ENCODE measurements at places on chromosomes 7 and 10.

DNA sequence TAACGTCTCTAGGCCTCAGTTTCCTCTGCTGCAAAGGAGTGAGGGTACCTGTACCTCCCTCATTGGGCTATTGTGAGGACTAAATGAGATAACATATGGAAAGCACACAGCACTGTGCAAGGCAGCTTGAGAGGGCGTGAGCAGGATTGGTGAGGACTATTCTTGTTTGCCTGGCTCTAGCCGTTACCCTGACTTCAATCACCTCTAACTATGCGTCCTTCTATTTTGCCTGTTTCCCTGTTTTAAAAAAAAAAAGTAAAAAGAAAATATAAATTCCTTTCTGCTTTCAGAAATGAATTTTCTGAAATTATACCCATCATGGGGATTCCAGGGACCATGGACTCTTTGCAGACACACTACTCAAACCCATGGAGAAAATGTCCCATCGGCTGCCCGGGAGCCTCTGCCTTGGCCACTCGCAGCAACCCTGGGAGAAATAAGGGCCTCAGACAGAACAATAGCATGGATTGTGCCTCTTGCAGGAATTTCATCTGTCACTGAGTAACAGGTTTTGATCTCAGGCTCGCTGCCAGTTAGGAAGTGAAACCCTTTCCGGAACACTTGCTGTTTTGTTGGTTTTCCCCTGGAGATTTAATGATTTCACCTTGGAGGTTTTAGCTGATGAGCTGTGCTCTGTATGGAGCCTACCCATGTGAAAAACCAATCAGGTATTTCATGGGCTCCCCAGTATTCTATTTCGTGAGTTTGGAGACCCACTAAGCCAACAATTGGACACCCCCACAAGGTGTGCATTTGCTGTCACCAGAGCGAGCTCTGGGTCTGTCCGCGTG is 55.6 kb downstream of the STEAP1B start:
- DNase-seq: no peak

DNA sequence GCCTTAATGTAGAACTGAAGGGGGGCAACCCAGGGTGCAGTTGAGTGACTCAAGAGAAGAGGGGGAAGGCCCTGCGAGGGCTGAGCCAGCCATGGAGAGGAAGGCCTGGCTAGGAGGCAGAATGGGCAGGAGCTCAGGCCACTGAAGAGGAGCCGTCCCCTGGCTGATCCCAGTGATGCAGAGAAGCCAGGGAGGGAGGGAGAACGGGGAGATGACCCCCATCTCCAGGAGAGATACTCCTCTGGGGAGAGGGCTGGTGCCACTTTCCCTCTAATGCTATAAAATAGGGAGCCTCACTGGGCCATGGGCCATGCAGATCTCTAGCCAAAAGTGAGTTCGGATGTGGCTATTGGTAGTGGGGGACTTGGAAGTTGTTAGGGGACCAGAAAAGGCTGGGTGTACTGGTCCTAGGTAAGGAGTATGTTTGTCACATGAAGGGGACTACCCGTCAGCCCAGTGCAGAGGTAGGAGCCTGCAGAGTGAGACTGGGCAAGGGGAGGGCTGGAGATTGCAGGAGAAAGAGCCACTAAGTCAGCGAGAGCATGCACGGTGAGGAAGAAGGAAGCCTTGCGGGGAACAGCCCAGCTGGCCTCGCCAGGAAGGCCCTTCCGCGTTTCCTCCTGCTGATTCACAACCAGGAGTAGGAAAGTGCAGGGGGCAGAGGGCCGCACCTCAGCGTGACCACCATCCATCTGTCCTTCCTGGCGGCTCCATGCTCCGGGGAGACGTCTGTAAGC is 347.6 kb downstream of the TCERG1L start:
- no peak for DNase-seq

- no peak for DNase-seq
Measured at GRCh38 chr10:53223851-53224250, 451.3 kb upstream of the MBL2 start.

DNA sequence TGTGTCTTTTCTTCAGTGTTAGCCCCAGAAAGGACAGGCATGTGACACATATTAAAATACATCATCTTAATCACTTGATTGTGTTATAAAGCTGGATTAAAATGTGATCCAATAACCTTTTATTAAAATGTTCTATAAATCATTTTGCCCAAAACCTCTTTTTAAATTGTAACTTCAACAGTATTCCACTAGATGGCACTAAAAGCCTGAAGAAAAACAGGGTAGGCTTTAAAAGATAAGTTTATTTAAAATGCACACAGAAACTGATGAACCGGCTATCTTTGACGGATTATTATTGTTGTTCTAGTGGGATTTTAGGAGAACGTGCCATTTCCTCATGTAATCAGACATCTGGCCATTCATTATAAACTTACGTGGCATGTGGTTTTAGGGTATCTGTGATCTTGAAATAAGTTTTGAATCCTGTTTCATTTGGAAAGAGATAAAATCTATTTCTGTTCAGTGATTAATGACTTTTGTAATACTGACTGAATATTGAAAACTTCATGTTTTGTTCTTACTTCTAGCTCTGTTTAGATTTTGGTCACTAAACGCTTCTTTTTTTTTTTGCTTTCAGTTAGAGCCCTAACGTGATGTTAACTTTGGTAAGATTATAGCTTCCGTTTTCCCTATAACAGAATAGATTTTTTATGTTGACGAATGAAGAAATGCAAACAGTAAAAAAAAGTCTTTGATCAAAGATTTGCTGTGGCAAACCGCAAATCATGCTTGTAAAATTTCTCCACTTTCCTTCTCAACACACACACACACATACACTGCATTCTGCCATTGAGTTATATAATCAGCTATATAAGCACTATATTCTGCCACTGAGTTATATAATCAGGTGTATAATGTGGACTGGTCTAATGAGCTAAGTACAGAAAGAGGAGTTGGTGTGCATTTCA is 13.6 kb downstream of the VPS50 start:
- DNase-seq: peak; percentile 22

DNA sequence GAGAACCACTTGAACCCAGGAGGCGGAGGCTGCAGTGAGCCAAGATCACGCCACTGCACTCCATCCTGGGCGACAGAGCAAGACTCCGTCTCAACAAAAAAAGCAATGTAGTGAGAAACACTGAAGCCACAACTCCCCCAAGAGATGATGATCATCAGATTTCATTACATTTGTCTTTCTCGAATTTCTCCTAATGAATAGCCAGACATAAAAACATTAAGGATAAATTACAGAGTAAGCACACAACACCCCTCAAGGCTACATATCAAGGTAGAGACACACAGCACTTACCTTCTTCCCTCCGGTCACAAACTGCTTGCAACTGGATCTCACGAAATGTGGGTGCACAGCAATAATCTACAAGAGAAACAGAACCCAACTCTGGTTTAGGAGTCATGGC is 91.5 kb downstream of the VPS41 start:
- DNase-seq: no peak

DNA sequence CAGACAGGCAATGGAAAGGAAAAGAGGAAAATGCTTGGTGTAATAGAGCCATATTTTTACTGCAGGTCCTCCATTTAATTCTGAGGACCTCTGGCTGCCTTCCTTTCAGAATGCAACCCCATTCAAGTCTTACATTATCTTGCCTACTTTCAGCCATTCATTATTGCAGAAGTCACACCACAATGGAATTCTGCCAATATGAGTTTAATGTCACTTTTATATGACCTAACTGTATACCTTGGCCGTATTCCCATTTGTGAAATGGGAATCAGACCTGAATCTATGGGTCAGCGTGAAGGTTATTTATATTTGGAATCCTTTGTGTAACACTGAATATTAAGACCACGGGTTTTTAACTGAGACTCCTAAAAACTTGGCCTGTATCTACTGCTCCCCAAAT is 241.7 kb upstream of the AOAH start:
- no peak for DNase-seq

DNA sequence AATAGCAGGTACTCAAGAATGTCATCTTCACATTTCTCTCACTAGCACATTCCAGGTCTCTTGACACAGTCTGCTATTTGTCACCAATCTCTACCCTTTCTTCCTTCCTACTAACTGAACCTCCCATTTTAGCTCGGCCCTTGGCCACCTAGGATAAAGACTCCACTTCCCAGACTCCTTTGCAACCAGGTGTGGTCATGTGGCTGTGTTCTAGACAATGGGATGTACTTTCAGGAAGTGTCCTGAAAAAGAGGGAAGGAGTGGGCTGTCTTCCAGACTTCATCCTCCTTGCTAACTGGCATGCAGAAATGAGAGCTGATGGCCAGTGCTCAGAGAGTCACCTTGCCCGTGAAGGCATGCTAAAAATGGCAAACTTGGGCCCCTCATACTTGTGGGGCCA is 139.2 kb downstream of the AMPH start:
- no peak for DNase-seq

GRCh38 chr10:106958589-106959361 is 205.7 kb downstream of the SORCS1 start:
- DNase-seq: no peak

DNA sequence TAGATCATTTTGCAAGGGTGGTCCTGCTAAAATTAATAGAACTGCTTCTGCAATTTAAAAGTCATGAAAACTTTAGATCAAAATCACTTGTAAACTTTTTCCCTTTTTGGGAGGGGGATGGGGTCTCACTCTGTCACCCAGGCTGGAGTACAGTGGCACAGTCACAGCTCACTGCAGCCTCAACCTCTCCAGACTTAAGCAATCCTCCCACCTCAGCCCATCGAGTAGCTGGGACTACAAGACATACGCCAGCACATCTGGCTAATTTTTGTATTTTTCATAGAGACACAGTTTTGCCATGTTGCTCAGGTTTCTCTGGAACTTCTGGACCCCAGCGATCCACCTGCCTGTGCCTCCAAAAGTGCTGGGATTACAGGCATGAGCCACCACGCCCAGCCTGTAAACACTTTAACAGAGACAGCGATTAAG is 79.7 kb downstream of the LRRC17 start:
- no peak for DNase-seq

GRCh38 chr10:491667-492424 is 197.6 kb downstream of the DIP2C start:
- no peak for DNase-seq

GRCh38 chr7:136056651-136057231 is 79.6 kb upstream of the MTPN start:
- DNase-seq: no peak

- peak; percentile 29 for DNase-seq
Measured at GRCh38 chr7:114502454-114503254, 88.0 kb downstream of the FOXP2 start.

DNA sequence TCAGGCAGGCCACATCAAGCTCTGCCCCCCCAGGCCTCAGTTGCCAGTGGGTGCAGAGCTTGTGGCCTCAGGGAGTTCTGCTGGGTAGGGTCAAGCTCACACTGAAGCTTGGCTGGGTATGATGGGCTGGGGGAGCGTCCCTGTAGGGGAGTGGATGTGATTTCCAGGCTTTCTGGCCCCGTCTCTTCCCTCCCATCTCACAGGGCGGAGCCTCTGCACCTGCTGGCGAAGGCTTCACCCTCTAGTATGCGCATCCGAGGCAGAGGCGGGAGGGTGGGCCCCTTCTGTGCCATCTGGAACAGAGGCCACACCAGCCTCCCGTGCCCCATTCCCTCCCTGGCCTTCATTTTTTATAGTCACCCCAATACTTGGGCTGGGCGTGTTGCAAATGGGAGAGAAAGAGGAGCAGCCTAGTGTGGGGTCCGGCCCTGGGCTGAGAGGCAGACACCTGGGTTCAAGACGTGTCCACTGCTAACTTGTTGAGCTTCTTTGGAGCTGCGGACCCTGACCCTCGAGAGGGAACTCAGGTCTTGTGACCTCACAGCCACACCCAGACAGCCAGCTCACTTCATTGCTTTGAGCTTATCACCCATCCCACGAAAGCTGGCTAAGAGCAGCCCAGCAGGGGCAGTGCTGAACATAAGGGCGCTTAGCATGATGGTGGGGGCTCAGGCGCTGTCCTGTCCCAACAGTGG is 2.3 kb downstream of the AQP1 start:
- no peak for DNase-seq

DNA sequence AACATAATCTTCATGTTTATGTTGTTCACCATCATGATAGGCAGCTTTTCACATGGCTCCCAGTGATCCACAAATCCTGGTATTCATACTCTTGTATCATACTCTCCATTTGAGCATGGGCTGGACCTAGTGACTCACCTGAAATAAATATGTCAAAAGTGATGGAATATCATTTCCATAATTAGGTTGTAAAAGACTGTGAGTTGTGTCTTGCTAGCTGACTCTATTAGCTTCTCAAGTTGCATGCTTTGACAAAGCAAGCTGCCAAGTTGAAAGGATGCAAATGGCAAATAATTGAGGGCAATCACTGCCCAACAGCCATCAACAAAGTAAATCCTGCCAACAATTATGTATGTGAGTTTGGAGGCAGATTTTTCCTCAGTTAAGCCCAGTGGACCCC is 300.4 kb downstream of the AHR start:
- DNase-seq: no peak

GRCh38 chr10:33165911-33166310 is 168.6 kb downstream of the NRP1 start:
- no peak for DNase-seq
